Camera-type eye (tissue), 1 donor: ENCODE measurements at places on chromosomes 4 and X. TPM values are rescaled to one million over a fixed set of nuclear protein-coding genes. Genes with fewer than 3 reads are reported as not detected.

The POLN gene
- 4.8 TPM for total RNA-seq

The STATH gene
- not detected for total RNA-seq

The APOO gene
- total RNA-seq, result 16.9 TPM

The TKTL2 gene
- 0.33 TPM for total RNA-seq

The EIF2S3 gene
- 150 TPM for total RNA-seq

The NLGN3 gene
- total RNA-seq, result 20.5 TPM

The PARM1 gene
- 47.4 TPM for total RNA-seq

The HSFX4 gene
- total RNA-seq, result not detected

The DHRSX gene
- 24.5 TPM for total RNA-seq

The TRAM1L1 gene
- total RNA-seq, result 12.1 TPM

The PNMA5 gene
- total RNA-seq, result not detected

The FRG2 gene
- not detected for total RNA-seq

The VBP1 gene
- total RNA-seq, result 82.9 TPM

The ZNF674 gene
- total RNA-seq, result 11.4 TPM

The PRR27 gene
- total RNA-seq, result 0.22 TPM

The NAA11 gene
- not detected for total RNA-seq

The MAPK10 gene
- total RNA-seq, result 179 TPM

The INTS6L gene
- 26.5 TPM for total RNA-seq

The ARX gene
- 0.55 TPM for total RNA-seq

The ATP2B3 gene
- total RNA-seq, result 3.7 TPM

The ETNPPL gene
- total RNA-seq, result 0.22 TPM

The CTAG2 gene
- total RNA-seq, result not detected

The MGST2 gene
- total RNA-seq, result 14.2 TPM

The NAP1L3 gene
- total RNA-seq, result 48.2 TPM

The ANAPC10 gene
- 52.7 TPM for total RNA-seq

The TIGD4 gene
- 9.6 TPM for total RNA-seq

The PLAC1 gene
- not detected for total RNA-seq

The MAGEA10 gene
- total RNA-seq, result not detected

The SPIN3 gene
- total RNA-seq, result 33.4 TPM

The PITX2 gene
- total RNA-seq, result 63.2 TPM

The GC gene
- not detected for total RNA-seq

The CMC4 gene
- 11.6 TPM for total RNA-seq

The VCX3A gene
- total RNA-seq, result not detected

The OFD1 gene
- total RNA-seq, result 49.0 TPM

The NPY1R gene
- total RNA-seq, result 12.4 TPM

The ARR3 gene
- 9.8 TPM for total RNA-seq

The FGF13 gene
- 42.1 TPM for total RNA-seq

The TMPRSS11B gene
- total RNA-seq, result 0.44 TPM

The BTC gene
- 8.0 TPM for total RNA-seq

The CYLC1 gene
- not detected for total RNA-seq

The PAGE2 gene
- not detected for total RNA-seq

The CSN1S1 gene
- not detected for total RNA-seq

The ALB gene
- 0.71 TPM for total RNA-seq

The SPANXA2 gene
- total RNA-seq, result not detected

The MGAT4D gene
- total RNA-seq, result not detected

The PIGA gene
- total RNA-seq, result 20.7 TPM

The PWWP3B gene
- 6.3 TPM for total RNA-seq

The NSG1 gene
- total RNA-seq, result 54.9 TPM

The PABPC4L gene
- 8.8 TPM for total RNA-seq

The CXorf65 gene
- not detected for total RNA-seq

The TEX13B gene
- not detected for total RNA-seq

The NPFFR2 gene
- total RNA-seq, result 3.2 TPM

The CDKL2 gene
- 8.1 TPM for total RNA-seq

The F8A3 gene
- 3.1 TPM for total RNA-seq

The ARSJ gene
- total RNA-seq, result 6.1 TPM

The EGF gene
- total RNA-seq, result 20.8 TPM

The CASP3 gene
- total RNA-seq, result 44.5 TPM
